ENCODE measurements at places on chromosomes 5 and 9.
A peak's percentile ranks its signal among the peaks of the same experiment; 100 is the strongest.

- DNase-seq: peak; percentile 62
These were observed 242.1 kb downstream of the HCN1 start for GRCh38 chr5:45454114-45454513.

DNA sequence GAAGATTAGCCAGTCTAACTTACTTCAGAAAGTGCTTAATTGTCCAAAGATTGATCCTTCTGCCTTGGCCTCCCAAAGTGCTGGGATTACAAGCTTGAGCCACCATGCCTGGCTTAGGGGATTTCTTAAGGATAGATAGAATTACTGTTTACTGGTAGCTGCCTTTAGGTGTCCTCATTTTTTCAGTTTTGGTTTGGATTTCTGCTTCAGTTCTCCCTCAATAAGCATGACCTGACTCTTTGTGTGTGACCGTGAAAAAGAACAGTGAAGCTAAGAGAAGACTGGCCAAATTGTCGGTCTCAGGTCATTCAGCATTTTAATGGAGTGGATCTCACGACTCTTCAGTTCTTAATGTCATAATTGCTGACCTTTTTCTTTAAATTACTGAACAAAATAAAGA lies 22.9 kb upstream of the CMYA5 start:
- DNase-seq: no peak

DNA sequence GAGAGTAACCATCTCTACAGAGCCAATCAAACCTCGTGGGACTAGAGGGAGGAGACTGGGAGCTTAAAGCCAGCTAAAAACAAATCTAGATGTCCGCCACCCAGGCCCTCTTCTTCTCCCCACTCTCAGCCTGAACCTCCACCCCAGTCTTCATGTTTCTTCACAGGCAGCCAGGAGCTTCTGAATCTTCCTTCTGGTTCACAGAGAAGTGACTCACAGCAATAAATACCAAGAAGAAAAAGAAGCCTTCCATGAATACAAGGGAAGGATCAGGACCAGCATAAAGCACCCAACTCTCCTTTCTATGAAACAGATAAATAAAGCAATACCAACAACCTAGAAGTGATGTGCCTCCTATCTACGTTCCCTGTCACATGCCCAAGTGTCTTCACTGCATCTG lies 103.3 kb upstream of the SLIT3 start:
- DNase-seq: no peak

DNA sequence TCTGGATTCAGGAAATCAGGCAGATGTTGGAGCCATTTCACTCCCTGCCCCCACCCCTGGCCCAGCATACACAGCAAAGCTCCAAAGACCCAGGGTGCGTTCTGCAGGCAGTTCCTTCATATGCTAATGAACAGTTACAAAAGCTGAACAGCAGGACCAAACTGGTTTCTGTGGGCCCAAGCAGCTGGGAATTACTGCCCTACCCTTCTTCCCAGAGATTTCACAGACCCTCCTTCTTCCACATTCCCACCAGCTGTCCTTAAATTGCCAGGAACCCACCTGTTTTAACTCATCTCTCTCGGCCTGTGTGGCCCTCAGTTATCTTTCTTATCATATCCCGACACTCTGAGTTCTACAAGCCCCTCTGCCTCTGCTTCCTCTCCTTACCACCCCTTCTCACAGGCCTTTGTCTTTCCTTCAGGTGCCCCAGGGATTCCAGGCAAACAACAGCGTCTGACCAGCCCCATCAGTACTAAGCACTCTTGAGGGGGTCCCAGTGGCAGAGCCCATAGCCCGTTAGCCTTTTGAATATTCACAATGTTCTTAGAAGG lies 10.6 kb upstream of the F2RL1 start:
- no peak for DNase-seq

- DNase-seq: no peak
These were observed 31.5 kb downstream of the CSNK1G3 start for GRCh38 chr5:123543438-123543837.

DNA sequence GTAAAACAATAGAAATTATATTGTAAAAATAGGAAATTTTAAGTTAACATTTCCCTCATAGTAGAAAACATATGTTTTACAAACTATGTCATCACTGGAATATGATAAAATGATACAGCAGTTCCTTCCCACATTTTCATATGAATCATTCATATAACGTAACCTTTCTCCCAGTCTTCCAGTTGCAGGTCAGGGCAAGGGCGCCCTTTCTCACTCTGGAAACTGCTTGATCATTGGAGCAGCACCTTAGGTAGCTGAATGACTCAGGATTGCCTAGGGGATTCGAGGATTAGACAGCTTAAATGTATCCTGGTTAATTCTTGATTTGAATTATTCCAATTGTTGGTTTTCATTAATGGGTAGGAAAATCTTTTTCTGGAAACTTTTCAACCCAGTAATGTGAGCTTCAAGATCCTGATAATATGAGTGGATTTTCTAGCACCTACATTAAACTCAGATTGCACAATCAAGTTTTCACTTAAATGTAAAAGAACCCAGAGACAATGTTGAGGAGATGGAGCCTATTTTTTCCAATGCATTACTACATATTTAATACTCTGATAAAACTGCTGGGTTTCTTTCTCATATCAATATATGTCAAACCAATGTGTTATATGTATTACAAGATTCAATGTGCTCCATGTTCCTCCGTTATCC lies 32.6 kb upstream of the ANXA1 start:
- DNase-seq: no peak

- DNase-seq: no peak
These were observed 581.0 kb downstream of the TLE1 start for GRCh38 chr9:81108391-81108790.

DNA sequence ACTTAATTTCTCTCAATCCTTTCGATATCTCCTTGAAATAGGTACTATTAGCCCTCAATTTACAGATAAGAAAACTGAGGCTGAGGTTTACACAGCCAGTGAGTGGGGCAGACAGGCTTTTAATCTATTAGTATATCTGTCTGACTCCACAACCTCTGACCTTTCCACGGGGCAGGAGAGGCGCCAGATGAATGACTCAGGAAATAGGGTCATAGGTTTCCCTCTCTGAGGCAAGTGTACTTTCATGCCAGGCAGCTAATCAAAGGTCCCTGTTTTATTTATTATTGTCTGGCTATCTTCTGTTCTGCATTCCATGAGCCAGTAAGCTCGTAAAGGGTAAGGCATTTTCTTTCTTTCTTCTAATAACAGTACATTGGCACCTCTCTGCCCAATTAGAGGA lies 79.6 kb upstream of the KLF4 start:
- no peak for DNase-seq
